ENCODE measurements at places on chromosomes 13 and 19. TPM values are rescaled to one million over a fixed set of nuclear protein-coding genes. Genes with fewer than 3 reads are reported as not detected.

DNA sequence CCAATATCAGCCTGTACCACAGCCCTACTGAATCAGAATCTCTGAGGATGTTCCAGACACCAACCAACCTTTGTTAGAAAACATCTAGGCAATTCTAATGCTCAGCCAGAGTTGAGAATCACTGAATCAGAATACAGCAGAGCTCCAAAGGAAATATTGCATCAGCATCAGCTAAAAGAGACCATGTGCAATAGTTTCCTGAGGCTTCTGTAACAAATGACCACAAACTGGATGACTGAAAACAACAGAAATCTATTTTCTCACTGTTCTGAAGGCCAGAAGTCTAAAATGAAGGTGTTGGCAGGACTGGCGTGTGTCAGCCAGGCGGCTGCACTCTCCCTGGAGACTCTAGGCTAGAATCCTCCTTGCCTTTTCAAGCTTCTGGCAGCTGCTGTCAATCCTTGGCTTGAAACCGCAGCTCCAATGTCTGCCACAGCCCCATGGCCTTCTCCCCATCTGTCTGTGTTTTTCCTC, 1.2 kb upstream of the DCT start:
- peaks cover 16% of the 10 kb centered on the region for H3K27me3 ChIP-seq
- H3K4me3 ChIP-seq: no peak overlapping the region
- no peak overlapping the region for H3K27ac ChIP-seq
- DNase-seq: no peak
- H3K36me3 ChIP-seq: no peaks in the 10 kb centered on the region
- no peaks in the 10 kb centered on the region for H3K4me1 ChIP-seq

DNA sequence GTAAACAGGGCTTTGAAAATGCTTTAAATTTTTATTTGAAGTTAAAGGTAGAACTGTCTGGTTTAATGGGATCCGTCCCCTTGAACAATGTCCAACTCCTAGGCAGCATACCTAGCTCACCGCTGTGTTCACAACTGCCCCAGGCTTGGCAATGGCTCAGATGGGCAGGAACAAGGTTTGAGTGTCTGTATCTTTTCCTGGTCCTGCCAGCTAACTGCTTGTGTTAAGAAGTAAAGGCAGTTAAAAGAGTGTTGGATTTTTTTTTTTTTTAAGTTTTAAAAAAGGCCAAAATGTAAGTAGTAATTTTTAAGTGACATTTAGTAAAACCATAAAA, 66.7 kb upstream of the FNDC3A start:
- no peak for DNase-seq
- H3K27me3 ChIP-seq: no peaks in the 10 kb centered on the region
- H3K4me1 ChIP-seq: no peaks in the 10 kb centered on the region
- H3K36me3 ChIP-seq: no peaks in the 10 kb centered on the region
- no peak overlapping the region for H3K4me3 ChIP-seq

DNA sequence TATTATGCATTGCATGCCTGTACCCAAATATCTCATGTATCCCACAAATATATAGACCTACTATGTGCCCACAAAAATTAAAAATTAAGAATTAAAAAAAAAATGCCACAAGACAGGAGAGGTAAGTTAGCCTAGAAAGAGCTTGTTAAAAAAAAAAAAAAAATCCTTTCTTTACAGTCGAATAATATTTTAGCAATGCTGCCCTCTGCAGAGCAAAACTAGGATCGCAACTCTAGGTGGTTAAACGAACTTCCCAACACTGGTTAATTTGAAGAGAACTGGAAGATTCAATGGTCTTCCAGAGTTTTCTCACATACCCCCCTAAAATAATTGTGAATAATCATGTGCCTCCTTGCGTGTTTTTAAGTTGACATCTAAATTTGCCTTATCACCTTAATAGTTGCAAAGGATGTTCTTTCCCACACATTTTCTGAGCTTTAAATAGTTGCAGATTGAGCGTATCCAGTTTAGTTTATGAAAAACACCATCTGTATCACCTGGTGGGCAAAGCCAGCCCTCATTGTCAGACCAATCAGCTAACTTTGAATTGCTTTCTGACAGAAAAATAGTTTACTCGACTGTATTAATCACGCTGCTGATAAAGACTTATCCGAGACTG, 47.4 kb upstream of the RCBTB2 start:
- H3K4me3 ChIP-seq: no peak overlapping the region
- H3K36me3 ChIP-seq: no peaks in the 10 kb centered on the region
- H3K27ac ChIP-seq: no peak overlapping the region
- peaks cover 8% of the 10 kb centered on the region for H3K27me3 ChIP-seq

- peak; percentile 71 for DNase-seq
- peaks cover 38% of the 10 kb centered on the region for H3K4me1 ChIP-seq
- H3K27ac ChIP-seq: peak overlapping the region; percentile 91
These were observed 27.7 kb downstream of the GADD45B start for GRCh38 chr19:2503521-2504109.

DNA sequence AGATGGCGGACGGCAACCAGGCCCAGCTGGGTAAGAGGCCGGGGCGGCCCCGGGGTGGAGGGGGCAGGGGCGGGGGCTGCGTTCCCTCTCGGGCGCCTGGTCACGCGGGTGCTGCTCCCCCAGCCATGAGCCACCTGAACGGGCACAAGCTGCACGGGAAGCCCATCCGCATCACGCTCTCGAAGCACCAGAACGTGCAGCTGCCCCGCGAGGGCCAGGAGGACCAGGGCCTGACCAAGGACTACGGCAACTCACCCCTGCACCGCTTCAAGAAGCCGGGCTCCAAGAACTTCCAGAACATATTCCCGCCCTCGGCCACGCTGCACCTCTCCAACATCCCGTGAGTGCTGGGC, 11.1 kb downstream of the PTBP1 start:
- no peak overlapping the region for H3K27ac ChIP-seq
- no peak overlapping the region for H3K4me3 ChIP-seq
- peaks cover 23% of the 10 kb centered on the region for H3K36me3 ChIP-seq

- H3K27ac ChIP-seq: no peak overlapping the region
- peak; percentile 79 for DNase-seq
- no peaks in the 10 kb centered on the region for H3K27me3 ChIP-seq
- no peaks in the 10 kb centered on the region for H3K4me1 ChIP-seq
- no peaks in the 10 kb centered on the region for H3K36me3 ChIP-seq
These were observed 28.1 kb downstream of the GPX4 start for GRCh38 chr19:1131718-1132551.

DNA sequence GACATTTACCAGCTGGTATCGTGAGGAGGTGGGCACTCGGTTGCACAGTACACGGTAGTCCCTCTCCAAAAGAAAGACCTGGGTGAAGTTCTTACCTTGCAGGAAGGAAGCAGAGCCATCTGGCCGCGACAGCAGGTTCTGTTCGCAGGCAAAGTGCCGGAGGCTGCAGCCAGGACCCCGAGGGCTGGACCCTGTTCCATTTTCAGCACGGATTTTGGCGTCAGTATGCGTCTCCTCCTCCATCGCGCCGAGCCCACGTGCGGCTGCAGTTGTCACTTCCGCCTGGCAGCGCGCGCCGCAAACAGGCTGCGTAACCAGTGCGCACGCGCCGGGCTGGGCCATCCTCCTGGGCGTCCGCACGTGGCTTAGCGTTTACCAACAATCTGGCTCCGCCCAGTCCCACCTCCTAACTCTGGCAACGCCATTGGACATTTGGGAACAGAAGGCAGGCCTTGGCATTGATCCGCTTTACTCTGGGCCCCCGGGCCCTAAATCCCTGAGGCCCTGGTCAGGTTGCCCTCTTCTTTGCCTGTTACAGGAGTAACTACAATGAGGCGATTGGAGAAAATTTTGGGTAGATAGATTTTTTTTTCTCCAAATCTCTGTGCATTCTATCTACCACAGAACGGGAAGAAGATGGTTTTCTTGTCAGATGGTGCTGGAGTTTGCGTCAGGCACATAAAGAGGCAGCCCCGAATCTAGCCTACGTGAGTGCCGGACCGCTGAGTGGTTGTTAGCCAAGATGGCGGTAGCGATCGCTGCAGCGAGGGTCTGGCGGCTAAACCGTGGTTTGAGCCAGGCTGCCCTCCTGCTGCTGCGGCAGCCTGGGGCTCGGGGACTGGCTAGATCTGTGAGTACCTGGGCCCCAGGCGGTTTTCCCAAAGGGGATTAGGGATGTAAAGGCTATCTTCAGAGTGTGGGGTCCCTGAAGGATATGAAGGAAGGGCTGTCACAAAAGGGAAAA, at the start of the genes BCKDHA and EXOSC5:
TSS of gene BCKDHA (plus strand) at position 733 of the 964 bp plus-strand sequence. CDS start at position 743, 10 bp downstream.
TSS of gene EXOSC5 (minus strand) at position 274 of the 964 bp plus-strand sequence. CDS start at position 243, 31 bp downstream.
- no peaks in the 10 kb centered on the region for H3K27me3 ChIP-seq
- DNase-seq: peak; percentile 99
- H3K4me1 ChIP-seq: peaks cover 19% of the 10 kb centered on the region
- H3K4me3 ChIP-seq: peak within 1 kb of the TSS; percentile 100

GRCh38 chr13:42891591-42891990, 100.5 kb downstream of the EPSTI1 start:
- no peaks in the 10 kb centered on the region for H3K36me3 ChIP-seq
- H3K4me1 ChIP-seq: peaks cover 5% of the 10 kb centered on the region
- no peaks in the 10 kb centered on the region for H3K27me3 ChIP-seq
- no peak overlapping the region for H3K4me3 ChIP-seq

DNA sequence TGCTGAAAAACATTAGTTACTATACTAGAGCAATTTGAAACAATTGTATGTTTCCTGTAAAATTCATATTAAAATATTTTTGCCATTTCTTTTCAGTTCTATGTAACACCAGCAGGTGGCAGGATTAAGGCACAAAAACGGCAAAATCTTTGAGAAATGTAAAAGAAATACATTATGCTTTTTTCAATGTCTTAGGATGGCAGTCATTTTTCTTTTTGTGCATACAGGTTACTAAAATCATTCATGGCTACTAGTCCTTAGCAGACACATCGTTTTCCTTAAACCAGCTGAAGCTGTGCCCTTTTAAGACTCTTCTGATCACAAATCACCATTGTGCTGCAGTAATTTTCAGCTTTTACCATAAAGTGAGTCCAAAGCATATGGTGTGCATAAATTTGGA, 800.7 kb upstream of the SLITRK5 start:
- no peaks in the 10 kb centered on the region for H3K36me3 ChIP-seq
- no peak overlapping the region for H3K4me3 ChIP-seq
- no peak overlapping the region for H3K27ac ChIP-seq
- H3K4me1 ChIP-seq: no peaks in the 10 kb centered on the region

DNA sequence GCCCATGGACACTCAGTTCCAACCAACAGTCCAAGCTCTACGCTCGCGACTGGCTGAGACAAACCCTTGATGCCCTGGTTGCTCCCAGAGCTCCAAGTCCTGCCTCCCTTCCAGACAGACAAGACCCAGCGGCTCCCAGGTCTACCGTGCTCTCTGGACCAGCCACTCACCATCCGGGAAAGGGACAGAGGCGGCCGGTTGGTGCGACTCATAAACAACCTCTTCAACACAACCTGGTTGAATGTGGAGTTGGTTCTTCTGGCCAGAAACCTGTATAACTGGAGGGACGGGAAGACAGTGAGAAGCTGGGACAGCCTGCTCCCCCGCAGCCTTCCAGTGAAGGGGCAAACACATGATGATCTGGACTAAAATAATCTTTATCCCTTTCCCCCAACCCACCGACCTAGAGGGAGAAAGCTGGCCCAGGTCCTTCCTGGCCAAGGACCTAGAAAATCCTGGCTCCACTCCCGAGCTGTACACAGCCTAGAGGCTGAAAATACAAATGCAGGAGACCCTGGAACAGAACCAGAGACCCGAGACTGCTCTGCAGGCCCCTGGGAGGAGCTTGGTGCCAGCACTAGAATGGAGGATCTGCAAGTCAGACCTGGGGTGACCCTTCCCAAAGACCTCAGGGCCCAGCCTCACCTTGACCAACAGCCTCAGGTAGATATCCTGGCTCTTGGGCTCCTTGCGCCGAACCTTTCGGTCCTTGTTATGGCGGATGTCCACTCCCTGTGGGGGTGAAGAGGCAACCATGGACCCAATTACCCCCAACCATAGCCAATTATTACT, 1.6 kb downstream of the RPL18 start:
- no peaks in the 10 kb centered on the region for H3K27me3 ChIP-seq
- peaks cover 49% of the 10 kb centered on the region for H3K4me1 ChIP-seq
- no peak for DNase-seq

- no peaks in the 10 kb centered on the region for H3K4me1 ChIP-seq
- peaks cover 62% of the 10 kb centered on the region for H3K27me3 ChIP-seq
- DNase-seq: peak; percentile 1
- no peak overlapping the region for H3K4me3 ChIP-seq
These were observed 77.9 kb downstream of the SOX1 start for GRCh38 chr13:112144616-112145550.

DNA sequence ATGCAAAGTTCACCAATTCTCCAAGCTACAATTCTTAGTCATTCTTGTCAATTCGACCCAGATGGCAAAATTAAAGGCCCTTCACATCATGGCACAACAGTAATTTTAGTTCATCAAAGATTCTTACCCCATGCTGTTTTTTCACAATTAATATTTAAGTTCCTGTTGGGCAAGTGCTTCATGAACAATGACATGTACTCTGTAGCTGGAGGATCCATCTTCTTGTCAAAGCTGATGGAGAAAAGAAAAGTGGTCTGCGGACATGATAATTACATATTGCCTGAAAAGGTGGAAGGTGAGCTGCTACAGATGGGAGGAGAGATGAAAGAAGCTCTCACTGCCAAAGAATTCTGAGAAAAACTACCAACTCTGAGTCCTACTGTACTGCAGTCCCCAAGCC, 1370.3 kb upstream of the SLC10A2 start:
- no peak for DNase-seq
- no peak overlapping the region for H3K27ac ChIP-seq
- no peak overlapping the region for H3K4me3 ChIP-seq
- H3K27me3 ChIP-seq: no peaks in the 10 kb centered on the region
- H3K4me1 ChIP-seq: no peaks in the 10 kb centered on the region

DNA sequence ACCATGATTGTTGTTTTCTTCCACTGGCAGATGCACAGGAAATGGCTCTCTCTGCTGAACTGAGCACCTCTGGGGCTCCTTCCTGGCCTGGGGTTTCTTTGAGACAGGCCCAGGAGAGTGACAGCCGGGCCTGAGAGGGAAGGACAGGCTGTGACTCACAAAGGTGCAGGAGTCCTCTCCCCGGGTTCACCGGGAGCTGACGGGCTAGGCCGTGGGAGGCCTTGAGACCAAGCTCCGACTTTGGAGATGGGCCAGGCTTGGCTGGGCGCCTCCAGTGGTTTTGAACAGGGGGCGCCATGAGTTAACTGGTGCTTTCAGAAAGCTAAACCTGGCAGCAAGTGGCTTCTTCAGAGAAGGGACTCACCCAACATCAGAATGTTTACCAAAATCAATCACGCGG, 143.4 kb downstream of the URI1 start:
- peaks cover 96% of the 10 kb centered on the region for H3K27me3 ChIP-seq
- no peaks in the 10 kb centered on the region for H3K36me3 ChIP-seq
- H3K4me1 ChIP-seq: no peaks in the 10 kb centered on the region
- no peak for DNase-seq

DNA sequence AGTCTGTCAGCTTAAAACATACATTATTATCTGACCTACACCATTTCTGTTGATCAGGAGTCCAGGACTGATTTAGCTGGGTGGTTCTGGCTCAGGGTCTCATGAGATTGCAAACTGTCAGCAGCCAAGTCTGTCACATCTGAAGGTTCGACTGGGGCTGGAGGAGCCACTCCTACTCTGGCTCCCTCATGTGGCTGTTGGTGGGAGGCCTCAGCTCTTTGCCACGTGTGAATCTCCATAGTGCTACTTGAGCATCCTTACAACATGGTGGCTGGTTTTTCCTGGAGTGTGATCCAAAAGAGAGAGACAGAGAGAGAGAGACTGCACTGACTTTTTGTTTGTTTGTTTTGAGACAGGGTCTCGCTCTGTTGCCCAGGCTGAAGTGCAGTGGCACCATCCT, 63.6 kb upstream of the NFIC start:
- no peaks in the 10 kb centered on the region for H3K27me3 ChIP-seq
- no peaks in the 10 kb centered on the region for H3K36me3 ChIP-seq
- H3K27ac ChIP-seq: no peak overlapping the region
- DNase-seq: no peak
- H3K4me3 ChIP-seq: no peak overlapping the region
- H3K4me1 ChIP-seq: no peaks in the 10 kb centered on the region

DIRAS1 gene
- 0.57 TPM for total RNA-seq

ZNF431 gene
- total RNA-seq: 27.2 TPM

AKAP11 gene
- 13.2 TPM for total RNA-seq

PTH2 gene
- total RNA-seq: not detected

KLK4 gene
- total RNA-seq: not detected

PTGER1 gene
- 1.4 TPM for total RNA-seq

LILRB4 gene
- not detected for total RNA-seq

CEACAM8 gene
- not detected for total RNA-seq

Measured in PC-9 (cell line).